Activated T-helper 1 cell treated with anti-CD3 and anti-CD28 coated beads, Interleukin-12 subunit alpha, Interleukin-12 subunit beta, Interleukin-2, Interleukin-4 antibody, amounts not matched to agents 30 ng/mL and 10 ng/mL and 1 ng/mL, durations not matched to agents 14 hours and 24 hours and 36 hours (primary cell): ENCODE measurements at places on chromosomes 1 and 21.

DNA sequence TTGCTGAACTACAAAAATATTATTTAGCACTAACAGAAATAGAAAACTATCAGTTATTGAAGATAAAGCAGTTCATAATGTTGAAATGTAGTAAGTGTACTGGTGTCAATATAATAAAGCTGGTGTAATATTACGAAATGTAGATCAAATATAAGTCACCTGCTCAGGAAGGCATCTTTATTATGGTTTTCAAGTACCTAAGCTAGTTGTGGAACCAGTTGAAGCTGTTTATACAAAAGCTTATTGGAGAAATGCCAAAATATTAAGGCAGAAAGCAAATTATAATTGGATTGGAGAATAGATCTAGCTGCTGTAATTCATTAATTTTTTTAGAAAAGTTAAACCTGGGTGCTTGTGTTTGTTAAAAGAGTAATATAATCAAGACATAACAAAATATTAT, 6.2 kb upstream of the MARK1 start:
- no peak overlapping the region for H3K27ac ChIP-seq
- DNase-seq, result no peak
- no peaks in the 10 kb centered on the region for H3K4me1 ChIP-seq
- no peaks in the 10 kb centered on the region for H3K36me3 ChIP-seq
- H3K27me3 ChIP-seq, result peaks cover 46% of the 10 kb centered on the region

DNA sequence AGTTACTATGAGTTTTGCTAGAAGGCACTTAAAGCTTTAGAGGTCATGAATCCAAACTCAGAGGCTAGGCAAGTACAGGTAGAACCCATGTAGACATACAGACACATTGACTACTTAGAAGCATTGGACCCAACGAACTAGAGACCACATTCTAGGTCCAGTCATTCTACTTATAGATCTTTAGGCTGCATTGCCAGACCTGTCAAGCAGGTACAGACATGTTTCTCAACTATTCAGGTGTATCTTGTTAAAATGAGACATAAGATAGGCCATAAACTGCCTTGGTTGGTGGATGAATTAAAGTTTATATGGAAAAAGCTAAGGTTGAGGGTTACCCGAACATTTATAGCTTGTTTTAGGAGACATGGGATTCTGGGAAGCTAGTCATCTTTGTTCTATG, 6.5 kb downstream of the ZP4 start:
- no peaks in the 10 kb centered on the region for H3K4me1 ChIP-seq
- DNase-seq, result no peak
- no peak overlapping the region for H3K27ac ChIP-seq
- H3K4me3 ChIP-seq, result no peak overlapping the region

- peaks cover 3% of the 10 kb centered on the region for H3K27me3 ChIP-seq
- peak overlapping the region; percentile 61 for H3K27ac ChIP-seq
- peaks cover 5% of the 10 kb centered on the region for H3K36me3 ChIP-seq
- DNase-seq, result no peak
- H3K4me3 ChIP-seq, result peak overlapping the region; percentile 97
These were observed 527 bp downstream of the MACO1 start for GRCh38 chr1:25430967-25431881.

DNA sequence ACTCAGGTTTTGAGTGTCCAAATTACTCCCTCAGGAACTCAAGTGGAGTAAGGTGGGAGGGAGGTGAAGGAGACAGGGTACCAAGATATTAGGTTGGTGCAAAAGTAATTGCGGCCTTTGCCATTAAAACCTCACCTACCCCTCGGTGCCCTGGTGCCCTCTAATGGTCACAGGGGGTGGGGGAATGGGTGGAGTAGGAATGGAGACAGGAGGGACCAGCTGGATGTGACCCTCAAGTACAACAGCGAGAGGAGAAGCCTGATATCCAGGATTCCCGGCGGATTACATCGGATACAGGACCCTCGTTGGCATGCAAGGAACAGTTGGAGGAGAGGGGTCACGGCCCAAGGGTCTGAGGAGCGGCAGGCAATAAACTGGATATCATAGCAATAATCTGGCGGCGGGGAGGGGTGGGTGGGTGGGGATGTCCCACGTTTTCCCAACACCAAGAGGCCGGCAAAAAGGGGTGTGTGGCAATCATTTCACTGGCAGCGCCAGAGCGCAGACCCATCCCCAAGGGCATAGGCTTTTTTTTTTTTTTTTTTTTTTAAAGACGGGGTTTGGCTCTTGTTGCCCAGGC, 4.3 kb upstream of the ZBTB7B start:
- peaks cover 42% of the 10 kb centered on the region for H3K4me1 ChIP-seq
- peak overlapping the region; percentile 92 for H3K27ac ChIP-seq
- DNase-seq, result no peak
- H3K4me3 ChIP-seq, result peak overlapping the region; percentile 81

- H3K4me3 ChIP-seq, result no peak overlapping the region
- H3K36me3 ChIP-seq, result peaks cover 2% of the 10 kb centered on the region
- H3K4me1 ChIP-seq, result peaks cover 16% of the 10 kb centered on the region
- H3K27ac ChIP-seq, result no peak overlapping the region
These were observed 3.0 kb downstream of the RAB25 start for GRCh38 chr1:156063997-156064285.
